ENCODE measurements at places on chromosomes 12 and 14. TPM values are rescaled to one million over a fixed set of nuclear protein-coding genes. Genes with fewer than 3 reads are reported as not detected.

Gene CIDEB
- not detected for total RNA-seq

DNA sequence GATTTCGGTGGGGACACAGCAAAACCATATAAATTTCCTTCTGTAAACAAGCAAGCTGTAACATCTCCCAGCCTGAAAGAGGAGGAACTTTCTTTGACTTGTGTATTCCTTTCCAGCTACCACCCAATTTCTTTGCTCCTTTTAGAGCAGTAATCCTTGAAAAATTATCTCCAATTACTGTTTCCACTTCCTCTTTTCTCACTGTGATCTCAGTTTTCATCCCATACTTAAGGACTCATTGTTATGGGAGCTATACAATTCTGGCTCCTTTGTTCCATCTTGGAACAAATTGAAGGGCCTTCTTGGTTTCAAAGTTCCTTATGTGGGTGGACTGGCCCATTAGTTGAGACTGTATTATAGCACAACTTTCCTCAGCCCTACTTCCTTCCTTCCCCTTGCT is 152.6 kb downstream of the AKAP6 start:
- H3K27ac ChIP-seq, result no peak overlapping the region
- H3K36me3 ChIP-seq, result peaks cover 3% of the 10 kb centered on the region
- no peak overlapping the region for H3K4me3 ChIP-seq
- no peaks in the 10 kb centered on the region for H3K27me3 ChIP-seq

GRCh38 chr14:84456946-84457345 is 1073.0 kb upstream of the FLRT2 start:
- peaks cover 11% of the 10 kb centered on the region for H3K4me1 ChIP-seq
- no peak for DNase-seq
- H3K27me3 ChIP-seq, result no peaks in the 10 kb centered on the region
- H3K36me3 ChIP-seq, result no peaks in the 10 kb centered on the region
- no peak overlapping the region for H3K27ac ChIP-seq

Gene SNX6
- total RNA-seq, result 93.5 TPM

GRCh38 chr12:45613296-45613695 is 116.2 kb upstream of the ARID2 start:
- H3K4me3 ChIP-seq, result no peak overlapping the region
- H3K27me3 ChIP-seq, result no peaks in the 10 kb centered on the region
- H3K27ac ChIP-seq, result no peak overlapping the region
- peaks cover 18% of the 10 kb centered on the region for H3K4me1 ChIP-seq

- H3K4me3 ChIP-seq, result peak overlapping the region; percentile 35
- peaks cover 24% of the 10 kb centered on the region for H3K27me3 ChIP-seq
- no peaks in the 10 kb centered on the region for H3K4me1 ChIP-seq
- no peak overlapping the region for H3K27ac ChIP-seq
- no peaks in the 10 kb centered on the region for H3K36me3 ChIP-seq
- no peak for DNase-seq
Measured at GRCh38 chr14:96762650-96763049, 34.5 kb upstream of the VRK1 start.

DNA sequence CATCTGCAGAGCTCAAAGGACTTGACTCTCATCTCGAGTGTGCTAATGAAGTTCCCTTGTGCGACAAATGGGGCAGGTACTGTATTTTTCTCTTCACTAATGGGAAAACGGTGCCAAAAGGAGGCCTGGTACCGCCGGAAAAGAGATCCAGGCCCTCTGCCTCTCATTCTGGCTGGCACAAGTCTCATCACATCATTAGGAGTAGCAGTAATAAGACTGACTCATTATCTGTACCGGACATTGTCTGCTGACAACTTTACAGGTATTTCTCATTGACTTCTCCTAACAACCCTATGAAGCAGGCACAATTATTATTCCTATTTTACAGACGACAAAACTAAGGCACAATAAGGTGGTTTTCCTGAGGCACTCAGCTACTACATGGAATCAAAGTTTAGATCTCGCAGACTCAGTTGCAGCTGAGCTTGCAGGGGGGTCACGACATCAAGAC is 668 bp downstream of the APPL2 start:
- peaks cover 57% of the 10 kb centered on the region for H3K4me1 ChIP-seq
- no peak for DNase-seq

DNA sequence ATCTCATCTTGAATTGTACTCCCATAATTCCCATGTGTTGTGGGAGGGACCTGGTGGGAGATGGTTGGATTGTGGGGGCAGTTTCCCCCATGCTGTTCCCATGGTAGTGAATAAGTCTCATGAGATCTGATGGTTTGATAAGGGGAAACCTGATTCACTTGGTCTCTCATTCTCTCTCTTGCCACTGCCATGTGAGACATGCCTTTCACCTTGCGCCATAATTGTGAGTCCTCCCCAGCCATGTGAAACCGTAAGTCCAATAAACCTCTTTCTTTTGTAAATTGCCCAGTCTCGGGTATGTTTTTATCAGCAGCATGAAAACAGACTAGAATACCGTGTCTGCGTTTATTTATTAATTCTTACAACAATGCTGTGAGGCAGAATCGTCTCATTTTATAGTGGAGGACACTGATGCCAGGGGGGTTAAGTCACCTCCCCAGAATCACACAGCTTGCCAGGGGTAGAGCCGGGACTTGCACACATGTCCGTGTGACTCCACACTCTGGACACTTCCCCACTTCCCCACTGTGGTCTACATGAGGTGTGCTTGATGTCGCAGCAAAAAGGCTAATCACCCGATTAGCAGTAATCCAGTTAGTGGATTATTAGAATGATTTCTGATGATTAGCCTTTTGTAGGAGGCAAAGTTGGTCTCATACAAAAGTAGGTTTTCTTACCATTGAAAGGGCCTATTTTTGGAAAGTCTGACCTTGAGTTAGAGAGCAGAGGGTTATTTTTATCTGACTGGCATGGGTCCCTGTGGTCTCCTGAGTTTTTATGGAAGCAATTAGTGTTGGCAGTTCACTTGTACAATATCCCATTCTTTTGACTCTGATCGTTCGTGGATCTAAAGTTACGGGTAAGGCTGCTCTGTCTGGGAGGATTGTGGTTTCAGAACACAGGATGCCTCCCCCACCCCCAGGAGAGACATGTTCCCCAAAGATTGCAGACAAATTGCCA is 47.4 kb upstream of the BCL7A start:
- DNase-seq, result no peak
- no peak overlapping the region for H3K4me3 ChIP-seq
- no peak overlapping the region for H3K27ac ChIP-seq
- H3K27me3 ChIP-seq, result no peaks in the 10 kb centered on the region
- peaks cover 16% of the 10 kb centered on the region for H3K36me3 ChIP-seq
- H3K4me1 ChIP-seq, result peaks cover 13% of the 10 kb centered on the region

Gene RNF31
- total RNA-seq, result 38.8 TPM

GRCh38 chr12:122062832-122063693 is 15.5 kb upstream of the MLXIP start:
- no peaks in the 10 kb centered on the region for H3K27me3 ChIP-seq
- H3K27ac ChIP-seq, result peak overlapping the region; percentile 98
- peaks cover 46% of the 10 kb centered on the region for H3K4me1 ChIP-seq
- H3K4me3 ChIP-seq, result peak overlapping the region; percentile 72
- DNase-seq, result no peak

- no peak for DNase-seq
- no peak overlapping the region for H3K4me3 ChIP-seq
- no peaks in the 10 kb centered on the region for H3K27me3 ChIP-seq
- peaks cover 26% of the 10 kb centered on the region for H3K4me1 ChIP-seq
- H3K36me3 ChIP-seq, result peaks cover 2% of the 10 kb centered on the region
Measured at GRCh38 chr12:92604786-92605185, 98.0 kb upstream of the PLEKHG7 start.

GRCh38 chr14:72788972-72789728 is 104.8 kb downstream of the DPF3 start:
- no peaks in the 10 kb centered on the region for H3K36me3 ChIP-seq
- H3K4me3 ChIP-seq, result no peak overlapping the region
- H3K27me3 ChIP-seq, result no peaks in the 10 kb centered on the region
- H3K27ac ChIP-seq, result no peak overlapping the region
- H3K4me1 ChIP-seq, result peaks cover 13% of the 10 kb centered on the region
- no peak for DNase-seq

DNA sequence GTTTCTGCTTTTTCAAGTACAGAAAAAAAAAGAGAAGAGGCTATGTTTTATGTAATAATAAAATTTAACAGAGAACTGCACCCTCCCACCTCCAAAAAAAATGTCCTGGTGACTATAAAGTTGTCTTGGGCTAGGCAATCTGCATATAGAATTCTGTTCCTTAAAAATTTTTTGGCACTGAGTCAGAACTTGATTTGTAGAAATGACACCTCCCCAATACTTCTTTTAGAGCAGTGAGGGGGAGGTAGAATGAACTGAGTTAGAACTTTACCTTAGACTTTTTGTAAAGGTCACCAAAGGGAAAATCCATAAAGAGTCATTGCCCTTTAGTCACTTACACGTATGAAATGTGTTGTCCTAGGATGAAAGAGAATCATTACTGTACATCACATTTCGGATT is 80.0 kb downstream of the BTG1 start:
- no peaks in the 10 kb centered on the region for H3K36me3 ChIP-seq
- no peaks in the 10 kb centered on the region for H3K27me3 ChIP-seq
- no peak overlapping the region for H3K27ac ChIP-seq
- no peak for DNase-seq
- H3K4me3 ChIP-seq, result no peak overlapping the region
- H3K4me1 ChIP-seq, result peaks cover 52% of the 10 kb centered on the region
